ENCODE measurements at places on chromosomes 7 and 10. TPM values are rescaled to one million over a fixed set of nuclear protein-coding genes. Genes with fewer than 3 reads are reported as not detected.

The CALML3 gene
- not detected for total RNA-seq

The ASB4 gene
- 0.09 TPM for total RNA-seq

The PTPN20 gene
- 3.1 TPM for total RNA-seq

The NPC1L1 gene
- total RNA-seq, result 61.3 TPM

The VKORC1L1 gene
- total RNA-seq, result 19.6 TPM

The TMEM184A gene
- total RNA-seq, result 39.8 TPM

The IDE gene
- total RNA-seq, result 47.6 TPM

The LYZL2 gene
- not detected for total RNA-seq

The SH2D4B gene
- not detected for total RNA-seq

The AKR1D1 gene
- total RNA-seq, result 0.37 TPM

The SMIM30 gene
- 43.3 TPM for total RNA-seq

The FGFR2 gene
- total RNA-seq, result 135 TPM

The MEPCE gene
- total RNA-seq, result 40.5 TPM

The CYP3A4 gene
- 9.7 TPM for total RNA-seq

The COL26A1 gene
- 0.29 TPM for total RNA-seq

The WDR86 gene
- total RNA-seq, result 2.9 TPM

The TMEM243 gene
- total RNA-seq, result 24.0 TPM

The ZNRF2 gene
- total RNA-seq, result 32.8 TPM

The AKR1E2 gene
- 15.2 TPM for total RNA-seq

The CPED1 gene
- total RNA-seq, result 58.6 TPM

The KDM7A gene
- total RNA-seq, result 9.7 TPM

The LRRD1 gene
- total RNA-seq, result not detected

The PCLO gene
- total RNA-seq, result 7.4 TPM

The CCDC172 gene
- not detected for total RNA-seq

The ACSM6 gene
- not detected for total RNA-seq

The PKD1L1 gene
- total RNA-seq, result 0.20 TPM
